A375 (cell line): ENCODE measurements at places on chromosomes 2 and 18. TPM values are rescaled to one million over a fixed set of nuclear protein-coding genes. Genes with fewer than 3 reads are reported as not detected.

LAMA1 gene
- 3.1 and 5.5 TPM in 2 replicates for total RNA-seq

NAT8 gene
- not detected in 2 replicates for total RNA-seq

HOXD13 gene
- 5.3 and 7.1 TPM in 2 replicates for total RNA-seq

RBKS gene
- total RNA-seq = 1.2 TPM in 2 replicates

CXCR4 gene
- not detected in 2 replicates for total RNA-seq
